ENCODE measurements at places on chromosomes 12 and 14.

DNA sequence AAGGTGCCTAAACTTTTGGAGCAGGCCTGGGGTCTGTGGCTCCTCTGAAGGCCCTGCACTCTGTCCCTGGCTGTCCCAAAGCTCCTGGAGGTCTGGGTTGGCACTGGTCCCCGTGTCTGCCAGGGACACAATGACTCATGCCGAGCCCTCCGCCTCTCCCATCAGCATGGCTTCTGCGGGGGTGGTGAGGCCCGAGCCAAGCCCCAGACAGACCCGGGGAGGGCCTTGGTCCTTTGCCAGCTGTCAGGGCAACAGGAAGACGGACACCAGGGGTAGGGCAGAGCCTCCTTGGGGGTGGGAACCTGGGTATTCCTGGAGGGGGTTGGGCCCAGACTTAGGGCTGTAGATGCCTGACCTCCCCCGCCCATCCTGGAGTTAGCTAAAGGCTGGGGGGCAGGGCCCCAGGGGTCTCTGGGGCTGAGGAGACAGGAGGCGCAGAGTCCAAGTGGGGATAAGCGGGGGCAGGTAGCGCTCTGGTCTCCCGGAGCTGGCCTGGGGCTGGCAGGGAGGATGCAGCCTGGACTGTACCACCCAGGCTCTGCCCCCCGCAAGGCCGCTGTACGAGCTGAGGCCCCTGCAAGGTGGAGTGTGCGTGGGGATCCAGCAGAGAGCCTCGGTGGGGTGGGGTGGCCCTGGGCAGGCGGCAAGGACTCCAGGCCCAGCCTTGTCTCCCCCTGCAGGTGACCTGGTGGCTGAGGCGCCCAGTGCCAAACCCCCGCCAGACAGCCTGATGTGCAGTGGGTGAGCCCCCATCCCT lies 16.4 kb upstream of the PUS1 start:
- no peak for DNase-seq

- no peak for DNase-seq
Measured at GRCh38 chr12:105292705-105293104, 37.8 kb upstream of the C12orf75 start.

- DNase-seq, result no peak
Measured at GRCh38 chr12:130748786-130749185, 32.7 kb upstream of the RIMBP2 start.

GRCh38 chr12:122981587-122982476 lies 1.4 kb downstream of the ARL6IP4 start:
- no peak for DNase-seq

GRCh38 chr14:87626266-87626665 lies 366.7 kb downstream of the GALC start:
- no peak for DNase-seq

DNA sequence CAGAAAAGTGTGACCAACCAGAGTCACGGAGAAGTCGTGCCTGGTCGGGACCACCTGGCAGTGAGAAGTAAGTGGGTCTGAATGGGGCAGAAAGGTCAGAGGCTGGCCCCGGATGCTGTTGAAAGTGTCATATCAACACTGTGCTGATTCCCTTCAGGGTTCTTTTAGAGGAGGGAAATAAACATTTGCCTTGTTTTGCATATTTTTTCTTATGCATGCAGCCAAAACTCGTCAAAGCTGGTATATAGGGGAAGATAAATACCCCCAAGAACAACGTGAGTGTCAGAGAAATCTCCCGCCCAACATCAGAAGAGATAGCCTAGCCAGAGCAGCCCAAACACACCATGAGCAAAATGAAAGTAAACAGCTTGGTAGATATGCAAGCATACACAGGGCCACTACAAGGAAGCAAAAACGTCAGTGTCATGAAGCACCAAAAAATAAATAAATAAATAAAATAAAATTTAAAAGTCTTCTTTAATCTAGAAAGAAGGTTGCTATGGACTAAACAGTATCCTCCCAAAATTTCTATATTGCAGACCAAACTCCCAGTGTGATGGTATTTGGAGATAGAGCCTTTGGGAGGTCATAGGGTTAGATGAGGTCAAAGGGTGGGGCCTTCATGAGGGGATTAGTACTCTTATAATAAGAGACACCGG lies 22.1 kb downstream of the EIF5 start:
- no peak for DNase-seq

- DNase-seq, result no peak
Measured at GRCh38 chr14:60658909-60659585, 9.8 kb upstream of the SIX1 start.

- no peak for DNase-seq
Measured at GRCh38 chr14:106874350-106874749, 1348.0 kb downstream of the TMEM121 start.

DNA sequence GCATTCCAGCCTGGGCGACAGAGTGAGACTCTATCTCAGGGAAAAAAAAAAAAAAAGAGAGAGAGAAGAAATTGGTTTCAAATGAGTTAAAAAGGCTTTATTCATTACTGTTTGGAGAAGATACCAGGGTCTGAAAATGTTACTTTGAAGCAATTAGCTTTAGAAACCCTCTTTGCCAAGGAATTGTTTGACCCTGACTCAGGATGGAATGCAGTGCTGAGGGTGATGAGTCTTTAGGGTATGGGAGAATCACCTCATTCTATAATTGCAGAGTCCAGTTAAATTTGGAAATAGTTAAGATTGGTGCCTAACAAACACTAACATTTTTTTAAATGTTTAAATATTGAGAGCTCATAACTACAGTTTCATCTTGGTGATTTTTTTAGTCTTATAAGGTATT lies 13.3 kb downstream of the RAP1B start:
- no peak for DNase-seq

DNA sequence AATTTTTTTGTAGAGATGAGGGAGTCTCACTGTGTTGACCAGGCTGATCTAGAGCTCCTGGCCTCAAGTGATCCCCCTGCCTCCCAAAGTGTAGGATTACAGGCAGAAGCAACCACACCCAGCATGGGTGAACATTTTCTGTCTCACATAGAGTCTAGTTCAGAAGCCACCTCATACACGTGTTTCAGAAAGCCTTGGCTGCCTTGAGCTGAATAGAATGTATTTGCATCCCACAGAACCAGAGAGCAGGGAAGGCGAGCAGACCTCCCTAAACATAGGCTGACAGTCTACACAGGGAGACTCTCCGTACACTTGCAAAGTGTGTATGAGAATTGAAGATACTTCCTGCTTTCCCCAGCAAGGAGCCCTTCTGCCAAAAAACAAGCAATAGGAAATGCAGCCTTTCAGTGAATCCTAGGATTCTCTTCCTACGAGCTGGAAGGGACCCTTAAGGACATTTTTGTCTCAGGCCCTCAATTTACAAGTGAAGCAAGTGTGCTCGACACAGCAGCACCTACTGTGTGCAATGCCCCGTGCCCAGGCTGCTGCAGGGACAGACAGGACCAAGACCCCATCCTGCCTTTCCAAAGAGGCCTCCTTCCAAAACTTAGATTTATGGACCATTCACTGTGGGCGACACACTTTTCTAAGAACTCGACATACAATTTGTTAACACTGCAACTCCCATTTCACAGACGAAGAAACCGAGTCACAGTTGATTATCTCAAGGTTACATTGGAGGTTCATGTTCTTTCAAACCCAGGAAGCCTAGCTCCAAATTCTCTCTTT lies 11.2 kb downstream of the NUAK1 start:
- no peak for DNase-seq

Measured in vagina (tissue), 2 donors.